Coronary artery (tissue), 2 donors: ENCODE measurements at places on chromosomes 2 and 18.
A peak's percentile ranks its signal among the peaks of the same experiment; 100 is the strongest.

- no peak for DNase-seq
Measured at GRCh38 chr2:240730501-240731177, 39.0 kb downstream of the AQP12A start.

DNA sequence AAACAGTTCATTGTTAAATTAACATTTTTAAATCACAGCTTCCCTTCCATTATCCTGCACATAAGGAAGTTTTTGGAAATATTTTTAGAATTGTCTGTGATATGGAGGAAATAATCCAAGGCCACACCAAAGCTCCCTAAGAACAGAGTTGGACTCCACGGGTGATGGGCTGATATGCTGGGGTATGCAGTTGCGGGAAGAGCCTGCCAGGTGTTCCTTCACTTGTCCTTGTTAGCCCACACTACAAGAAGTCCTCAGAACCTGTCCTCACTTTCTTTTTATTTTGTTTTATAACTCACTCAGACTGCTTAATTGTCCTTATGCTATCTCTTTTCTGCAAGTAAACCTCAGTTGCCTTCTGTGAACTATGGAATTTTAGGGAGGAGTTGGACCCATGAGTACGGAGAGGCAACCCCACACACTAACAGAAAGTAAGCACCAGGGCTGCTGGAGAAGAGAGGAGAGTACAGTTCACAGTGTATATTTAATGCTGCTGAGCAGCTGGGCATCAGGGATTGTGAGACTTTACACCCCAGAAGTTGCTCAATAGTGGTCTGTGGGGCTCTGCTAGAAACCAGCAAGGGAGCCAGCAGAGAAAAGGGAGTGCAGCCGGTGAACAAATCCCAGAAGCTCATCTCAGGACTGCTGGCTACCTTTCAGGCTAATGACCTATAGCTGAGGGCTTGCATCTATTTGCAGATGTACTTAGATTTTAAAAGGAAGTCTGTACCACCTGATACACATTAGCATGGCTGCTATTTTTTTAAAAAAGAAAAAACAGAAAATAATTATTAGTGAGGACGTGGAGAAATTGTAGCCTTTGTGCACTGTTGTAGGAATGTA is 280.1 kb upstream of the STON1 start:
- DNase-seq = no peak

DNA sequence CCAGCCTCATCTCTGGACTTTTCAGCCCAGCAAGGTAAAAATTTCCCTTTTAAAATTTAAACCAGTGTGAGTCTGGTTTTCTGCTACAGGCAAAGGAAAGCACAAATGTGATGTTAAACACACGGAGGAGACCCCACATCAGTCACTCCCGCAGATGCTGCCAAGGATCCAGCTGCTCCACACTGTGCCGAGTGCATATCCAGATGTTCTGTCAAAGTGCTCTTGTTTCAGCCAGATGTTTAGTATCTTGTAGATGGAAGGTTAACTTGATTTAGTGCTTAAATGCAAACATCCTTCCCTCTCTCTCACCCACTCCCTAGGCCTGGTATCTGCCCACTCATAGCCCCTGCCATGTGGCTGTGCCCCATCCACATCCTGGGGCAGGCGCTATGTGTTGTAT is 15.8 kb upstream of the ATOH8 start:
- no peak for DNase-seq

- DNase-seq = no peak
Measured at GRCh38 chr2:37625156-37625555, 46.3 kb downstream of the CDC42EP3 start.

DNA sequence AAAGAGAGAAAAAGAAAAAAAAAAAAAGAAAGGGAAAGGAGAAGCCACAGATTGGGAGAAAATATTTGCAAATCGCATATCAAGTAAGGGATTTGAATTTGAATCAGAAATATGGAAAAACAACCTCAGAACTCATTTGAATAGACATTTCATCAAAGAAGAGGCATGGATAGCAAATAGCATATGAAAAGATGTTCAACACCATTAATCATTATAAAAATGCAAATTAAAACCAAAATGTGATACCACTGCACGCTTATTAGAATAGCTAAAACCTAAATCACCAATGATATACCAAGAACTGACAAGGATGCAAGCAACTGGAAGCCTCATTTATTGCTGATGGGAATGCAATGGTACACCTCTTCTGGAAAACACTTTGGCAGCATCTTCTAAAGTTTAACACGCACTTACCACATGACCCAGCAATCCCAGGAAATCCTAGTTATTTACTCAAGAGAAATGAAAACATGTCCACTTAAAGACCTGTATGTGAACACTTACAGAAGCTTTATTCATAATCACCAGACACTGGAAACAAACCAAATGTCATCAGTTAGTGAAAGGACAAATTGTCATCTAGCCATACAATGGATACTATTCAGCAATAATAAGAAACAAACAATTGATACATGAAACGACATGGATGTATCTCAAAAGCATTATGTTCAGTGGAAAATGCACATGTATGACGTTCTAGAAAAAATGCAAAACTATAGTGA is 10.3 kb downstream of the DNER start:
- DNase-seq = no peak

DNA sequence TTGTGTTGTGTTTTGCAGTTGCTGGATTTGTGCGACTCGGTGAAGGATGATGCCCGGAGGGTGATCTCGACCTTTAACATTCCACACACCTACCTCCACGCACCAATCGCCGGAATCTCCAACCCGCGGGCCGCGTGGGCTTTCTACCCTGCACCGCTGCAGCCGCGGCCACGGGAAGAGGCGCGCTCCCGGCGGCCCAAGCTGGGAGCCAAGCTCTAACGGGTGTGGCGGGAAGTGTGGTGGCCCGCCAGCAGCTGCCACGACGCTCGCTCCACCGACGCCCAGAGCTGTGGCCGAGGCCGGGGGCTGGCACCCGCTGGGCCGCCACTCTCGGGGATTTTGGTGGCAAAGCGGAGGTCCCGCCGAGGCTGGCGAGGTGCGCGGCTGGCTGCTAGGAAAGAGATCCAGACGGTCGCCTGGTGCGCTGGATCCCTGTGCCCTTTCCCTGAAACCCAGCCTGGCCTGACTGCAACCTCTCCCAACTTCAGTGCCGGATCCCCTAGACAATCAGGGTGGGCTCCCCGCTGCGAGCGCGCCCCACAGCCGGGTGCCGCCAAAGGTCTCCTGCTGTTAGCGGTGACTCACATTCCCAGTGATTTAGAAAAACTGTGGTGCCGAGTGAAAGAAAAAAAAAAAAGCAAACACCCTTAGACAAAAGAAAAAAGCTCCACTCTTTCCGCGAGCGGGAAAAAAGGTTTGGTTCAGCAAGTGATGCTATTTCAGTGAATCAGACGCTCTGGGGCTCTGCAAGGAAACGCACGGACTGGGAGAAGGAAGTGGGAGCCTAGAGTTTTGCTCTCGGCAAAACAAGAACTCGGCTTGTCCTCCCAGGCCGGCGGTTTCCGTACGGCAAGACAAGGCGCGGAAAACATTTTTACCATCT is 2.9 kb upstream of the BCL2L11 start:
- DNase-seq = no peak

GRCh38 chr2:159614534-159615366 is 1.6 kb downstream of the BAZ2B start:
- no peak for DNase-seq

DNA sequence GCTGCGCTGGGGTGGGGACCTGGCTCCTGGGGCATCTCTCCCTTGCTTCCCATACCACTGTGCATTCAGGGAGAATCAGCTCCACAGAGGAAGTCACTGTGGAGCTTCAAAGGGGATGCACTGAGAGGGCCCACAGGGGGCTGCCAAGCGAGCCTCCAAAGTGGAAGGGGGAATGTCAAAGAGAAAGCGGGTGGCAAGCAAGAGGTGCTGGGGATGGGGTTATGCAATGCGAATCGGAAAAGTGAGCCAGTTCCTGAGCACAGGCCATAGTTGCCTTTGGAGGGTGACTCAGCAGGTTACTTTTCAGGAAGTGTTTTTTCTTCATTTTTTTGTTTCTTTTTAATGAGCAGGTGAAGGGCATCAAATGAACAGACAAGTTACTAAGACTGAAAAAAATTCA is 17.6 kb downstream of the PMAIP1 start:
- DNase-seq = no peak

DNA sequence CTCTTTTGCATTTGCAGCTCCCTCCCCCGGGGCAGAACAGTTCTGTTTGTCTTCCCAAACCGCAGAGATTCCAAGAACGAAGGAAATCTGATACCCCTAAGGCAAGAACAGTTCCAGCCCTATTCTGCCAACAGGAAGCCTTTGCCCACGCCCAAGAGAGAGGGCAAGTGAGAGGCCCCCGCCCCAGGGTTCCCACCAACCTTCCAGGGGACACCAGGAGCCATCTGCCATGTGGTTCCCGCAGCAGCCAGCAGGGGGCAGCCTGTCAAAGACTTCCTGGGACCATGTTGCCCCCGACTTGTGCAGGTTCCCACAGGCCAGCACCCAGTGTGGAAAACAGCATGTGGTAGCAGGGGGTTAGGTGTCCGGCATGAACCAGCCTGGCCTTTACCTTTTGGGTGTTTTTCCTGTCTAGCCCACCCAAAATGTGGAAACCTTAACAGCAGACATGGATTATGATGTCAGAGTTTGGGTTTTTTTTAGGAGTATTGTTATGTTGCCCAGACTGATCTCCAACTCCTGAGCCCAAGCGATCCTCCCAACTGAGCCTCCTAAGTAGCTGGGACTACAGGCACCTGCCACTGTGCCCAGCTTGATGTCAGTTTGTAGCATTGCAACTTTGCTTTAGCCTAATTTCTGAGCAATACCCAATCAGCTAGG is 21.7 kb upstream of the EFHD1 start:
- no peak for DNase-seq

GRCh38 chr18:8800445-8800844 is 95.1 kb downstream of the MTCL1 start:
- no peak for DNase-seq

GRCh38 chr2:419687-420317 is 131.9 kb upstream of the ALKAL2 start:
- no peak for DNase-seq

DNA sequence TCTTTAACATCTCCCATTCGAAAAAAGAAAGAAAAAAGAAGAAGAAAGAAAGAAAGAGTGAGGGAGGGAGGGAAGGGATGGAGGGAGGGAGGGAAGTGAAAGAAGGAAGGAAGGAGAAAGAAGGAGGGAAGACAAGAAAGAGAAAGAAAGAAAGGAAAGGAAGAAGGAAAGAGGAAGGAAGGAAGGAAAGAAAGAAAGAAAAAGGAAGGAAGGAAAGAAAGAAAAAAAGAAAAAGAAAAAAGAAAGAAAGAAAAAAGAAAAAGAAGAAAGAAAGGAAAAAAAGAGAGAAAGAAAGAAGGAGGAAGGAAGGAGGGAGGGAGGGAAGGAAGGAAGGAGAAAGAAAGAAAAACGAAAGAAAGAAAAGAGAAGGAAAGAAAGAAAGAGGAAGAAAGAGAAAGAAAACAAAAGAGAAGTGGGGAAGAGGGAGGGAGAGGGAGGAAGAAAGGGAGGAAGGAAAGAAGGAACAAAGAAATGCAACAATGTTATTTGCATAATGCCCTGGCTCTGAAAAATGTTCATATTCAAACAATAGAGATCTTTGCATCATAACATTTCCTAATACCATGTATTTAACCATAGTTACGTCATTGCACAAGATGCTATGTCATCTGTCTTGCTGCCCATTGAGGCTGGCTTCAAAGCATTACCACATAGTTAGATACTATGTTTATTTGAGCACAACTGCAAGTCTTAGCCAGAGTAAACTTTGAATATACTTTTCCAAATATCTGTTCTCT is 550.6 kb downstream of the DSC3 start:
- no peak for DNase-seq

DNA sequence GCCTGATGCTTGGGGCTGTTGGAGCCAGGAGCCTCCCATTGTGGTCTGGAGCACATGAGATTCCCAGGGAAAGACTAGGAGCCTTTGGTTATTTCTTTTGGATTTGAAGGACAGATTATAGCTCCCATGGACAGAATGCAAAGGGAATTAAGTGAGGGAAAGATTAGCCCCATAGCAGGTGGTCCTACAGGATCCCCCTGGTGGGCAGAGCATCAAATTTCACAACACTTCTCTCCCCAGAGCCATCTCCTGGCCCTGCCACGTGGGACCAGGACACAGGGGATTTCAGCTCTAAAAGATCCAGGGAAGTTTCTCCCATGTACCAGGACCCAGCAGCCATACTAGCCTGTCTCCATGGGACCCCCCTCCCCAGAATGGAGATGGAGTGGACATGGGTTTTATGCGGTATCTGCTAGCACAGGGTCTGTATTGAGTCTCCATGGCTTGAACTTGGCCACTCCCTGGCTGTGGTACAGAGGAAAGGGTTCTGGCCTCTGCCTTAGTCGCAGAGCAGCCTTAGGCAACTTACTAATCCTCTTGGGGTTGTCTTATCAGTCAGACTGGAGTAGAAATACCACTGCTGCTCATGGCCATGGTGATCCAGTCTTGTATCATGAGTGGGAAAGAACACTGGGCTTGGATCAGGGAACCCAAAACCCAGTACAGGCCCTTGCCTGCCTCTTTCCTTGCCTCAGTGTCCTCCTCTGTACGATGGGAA is 6.8 kb upstream of the PLB1 start:
- no peak for DNase-seq

GRCh38 chr2:119426801-119427395 is 4.8 kb upstream of the TMEM37 start:
- DNase-seq = peak; percentile 71

DNA sequence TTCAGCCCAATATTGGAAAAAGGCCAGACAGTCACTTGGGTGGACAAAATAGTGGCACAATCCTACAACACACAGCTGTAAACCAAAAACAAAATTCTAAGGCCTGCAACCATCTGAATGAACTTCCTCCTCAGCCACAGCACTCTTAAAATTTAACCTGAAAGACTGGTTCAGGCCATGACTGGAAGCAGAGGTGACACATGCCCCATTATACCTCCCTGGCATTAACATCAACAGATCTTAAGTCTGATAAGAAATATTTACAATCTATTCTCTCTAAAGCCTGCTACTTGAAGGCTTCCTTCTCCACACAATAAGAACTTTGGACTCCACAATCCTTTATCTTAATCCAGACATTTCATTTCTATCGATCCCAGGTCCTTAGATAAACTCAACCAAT is 192.4 kb upstream of the LRP1B start:
- no peak for DNase-seq

GRCh38 chr2:53475766-53476165 is 291.8 kb upstream of the CHAC2 start:
- DNase-seq = no peak

- no peak for DNase-seq
Measured at GRCh38 chr18:77634494-77634893, 384.8 kb downstream of the GALR1 start.
